ENCODE measurements at places on chromosomes 4 and X.

DNA sequence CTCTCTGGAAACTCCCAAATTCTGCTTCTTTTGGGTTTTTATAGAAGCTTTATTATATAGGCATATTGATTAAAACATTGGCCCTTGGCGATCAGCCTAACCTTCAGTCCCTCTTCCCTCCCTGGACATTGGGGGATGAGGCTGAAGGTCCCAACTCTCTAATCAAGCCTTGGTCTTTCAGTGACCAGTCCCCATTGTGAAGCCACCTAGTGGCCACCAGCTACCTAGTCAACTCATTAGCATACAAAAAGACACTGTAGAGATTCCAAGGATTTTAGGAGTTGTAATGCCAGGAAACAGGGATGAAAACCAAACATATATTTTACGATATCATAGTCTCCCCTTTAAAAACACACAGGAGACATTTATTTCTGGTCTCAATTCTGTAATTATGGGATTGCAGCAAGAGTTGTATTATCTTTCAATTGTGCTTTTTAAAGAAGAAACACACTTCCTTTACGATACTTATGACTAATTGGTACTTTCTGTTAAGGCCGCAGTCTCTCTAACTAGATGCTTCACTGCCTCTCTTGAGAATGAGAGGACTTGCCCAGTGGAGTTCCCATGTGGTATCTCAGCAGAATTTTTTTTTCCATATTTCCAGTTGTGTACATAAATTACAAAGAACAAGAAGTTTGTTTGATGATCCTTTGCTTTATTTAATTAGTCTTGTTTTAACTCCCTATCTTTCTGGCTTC lies 58.2 kb downstream of the WDR17 start:
- no peak for DNase-seq

- no peak for DNase-seq
Observed at GRCh38 chrX:122464341-122464740, 719.7 kb upstream of the GRIA3 start.

- no peak for DNase-seq
Observed at GRCh38 chr4:8509311-8509950, 68.9 kb downstream of the TRMT44 start.

- DNase-seq, result no peak
Observed at GRCh38 chr4:9849538-9849920, 68.1 kb downstream of the DRD5 start.

DNA sequence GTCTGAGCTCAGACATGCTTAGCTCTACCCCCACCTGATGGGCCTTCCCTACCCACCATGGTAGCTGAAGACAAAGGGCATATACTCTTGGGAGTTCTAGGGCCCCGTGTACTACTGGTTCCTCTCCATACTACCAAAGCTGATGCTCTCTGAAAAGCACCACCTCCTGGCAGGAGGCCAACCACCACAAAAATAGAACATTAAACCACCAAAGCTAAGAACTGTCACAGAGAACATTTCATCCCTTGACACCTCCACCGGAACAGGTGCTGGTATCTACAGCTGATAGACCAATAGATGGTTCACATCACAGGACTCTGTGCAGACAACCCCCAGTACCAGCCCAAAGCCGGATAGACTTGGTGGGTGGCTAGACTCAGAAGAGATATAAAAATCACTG lies 13.4 kb downstream of the EDA2R start:
- no peak for DNase-seq

DNA sequence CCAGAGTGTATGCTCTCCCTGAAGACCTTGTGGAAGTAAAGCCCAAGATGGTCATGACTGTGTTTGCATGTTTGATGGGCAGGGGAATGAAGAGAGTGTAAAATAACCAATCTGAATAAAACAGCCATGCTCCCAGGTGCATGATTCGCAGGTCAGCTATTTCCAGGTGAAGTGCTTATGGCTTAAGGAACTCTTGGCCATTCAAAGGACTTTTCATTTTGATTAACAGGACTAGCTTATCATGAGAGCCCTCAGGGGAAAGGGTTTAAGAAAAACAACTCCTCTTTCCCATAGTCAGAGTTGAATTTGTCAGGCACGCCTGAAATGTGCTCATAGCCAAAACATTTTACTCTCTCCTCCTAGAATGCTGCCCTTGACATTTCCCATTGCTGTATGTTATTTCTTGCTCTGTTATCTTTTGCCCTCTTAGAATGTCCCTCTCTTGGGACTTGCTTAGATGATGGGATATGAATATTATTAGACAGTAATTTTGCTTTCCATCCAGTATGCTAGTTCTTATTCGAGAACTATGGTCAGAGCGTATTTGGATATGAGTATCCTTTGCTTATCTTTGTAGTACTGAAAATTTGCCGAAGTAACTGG lies 88.6 kb downstream of the PLS3 start:
- no peak for DNase-seq

GRCh38 chr4:142781114-142781513 lies 65.0 kb downstream of the INPP4B start:
- no peak for DNase-seq

GRCh38 chrX:131862321-131862720 lies 160.8 kb upstream of the STK26 start:
- no peak for DNase-seq

DNA sequence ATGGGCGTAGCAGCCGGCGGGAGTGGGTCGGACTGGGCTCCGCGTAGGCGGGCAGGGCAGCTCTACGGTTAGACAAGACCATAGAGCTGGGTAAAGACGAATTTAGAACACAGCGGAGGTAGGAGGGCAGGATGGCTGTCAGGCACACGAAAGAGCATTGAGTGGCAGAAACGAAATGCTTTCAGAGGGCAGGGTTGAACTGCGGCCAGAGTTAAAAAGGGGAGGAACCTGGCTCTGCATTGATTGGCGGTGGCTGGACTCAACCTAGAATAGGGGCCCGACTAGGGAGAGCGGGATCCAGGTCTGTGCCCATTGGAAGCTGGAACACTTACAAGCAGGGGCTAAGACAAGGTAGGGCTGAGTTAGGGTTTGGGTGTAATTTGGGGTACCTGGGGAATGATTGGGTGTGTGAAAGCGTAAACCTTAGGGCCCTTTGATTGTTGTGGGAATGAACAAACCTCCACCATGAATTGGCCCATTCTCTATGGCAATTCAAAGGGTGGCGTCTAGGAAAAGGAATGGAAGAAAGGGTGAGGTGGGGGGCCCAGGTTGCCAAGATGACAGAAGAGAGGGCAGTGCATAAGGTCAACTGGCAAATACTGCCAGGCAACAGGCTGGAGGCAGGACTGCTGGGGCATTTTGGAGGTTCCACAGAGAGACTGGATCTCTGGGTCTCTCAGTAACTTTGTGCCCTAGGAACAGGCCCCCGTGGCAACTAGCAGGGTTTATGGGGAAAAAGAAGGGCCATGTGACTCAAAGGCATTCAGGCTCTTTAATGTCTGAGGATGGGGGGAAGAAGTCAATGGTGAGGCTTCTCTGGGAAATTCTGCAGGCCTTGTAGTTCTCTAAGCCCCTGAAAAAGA lies 911 bp upstream of the ELK1 start:
- DNase-seq, result no peak
